ENCODE measurements at places on chromosomes 4 and X.

- DNase-seq = no peak
Measured at GRCh38 chr4:182907396-182907795, 9.8 kb downstream of the DCTD start.

GRCh38 chrX:8404926-8405325 is 59.7 kb upstream of the VCX3B start:
- no peak for DNase-seq

DNA sequence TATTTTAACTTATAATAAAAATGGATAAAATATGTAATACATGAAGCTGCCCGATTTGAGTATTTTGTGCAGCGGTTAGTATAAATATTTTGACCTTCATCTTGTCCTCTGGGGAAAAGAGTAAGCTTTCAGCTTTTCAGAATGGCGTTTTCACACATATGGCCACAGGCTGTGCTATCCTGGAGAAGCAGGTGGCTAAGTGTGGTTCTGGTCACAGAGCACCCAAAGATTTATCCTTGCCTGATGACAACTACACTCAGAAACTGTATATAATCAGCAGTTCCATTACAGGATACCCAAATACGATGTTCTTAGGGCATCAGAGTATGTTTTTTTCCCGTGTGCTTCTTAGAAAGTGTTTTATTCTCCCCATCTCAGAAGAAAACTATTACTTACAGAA is 42.3 kb upstream of the ANK2 start:
- no peak for DNase-seq

DNA sequence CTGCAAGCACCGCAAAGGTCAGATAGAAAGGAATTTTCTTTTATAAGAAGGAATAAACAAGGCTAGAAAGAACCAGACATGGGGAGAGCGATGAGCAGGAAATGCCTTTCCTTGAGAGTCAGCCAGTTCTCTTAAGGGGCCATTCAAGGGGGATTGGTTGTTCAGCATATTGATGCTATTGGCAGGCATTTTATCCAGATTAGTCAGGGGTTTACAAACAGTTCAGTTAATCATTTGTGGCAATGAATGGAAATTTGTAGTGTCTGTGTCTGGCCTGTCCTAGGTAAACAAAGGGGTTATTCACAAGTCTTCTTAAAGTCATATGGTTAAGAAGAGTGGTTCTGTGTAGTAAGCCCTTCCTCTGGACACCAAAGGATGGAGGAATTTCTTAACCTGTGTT is 184.7 kb upstream of the FRMPD4 start:
- no peak for DNase-seq

GRCh38 chr4:176799653-176800052 is 6.9 kb upstream of the VEGFC start:
- no peak for DNase-seq

DNA sequence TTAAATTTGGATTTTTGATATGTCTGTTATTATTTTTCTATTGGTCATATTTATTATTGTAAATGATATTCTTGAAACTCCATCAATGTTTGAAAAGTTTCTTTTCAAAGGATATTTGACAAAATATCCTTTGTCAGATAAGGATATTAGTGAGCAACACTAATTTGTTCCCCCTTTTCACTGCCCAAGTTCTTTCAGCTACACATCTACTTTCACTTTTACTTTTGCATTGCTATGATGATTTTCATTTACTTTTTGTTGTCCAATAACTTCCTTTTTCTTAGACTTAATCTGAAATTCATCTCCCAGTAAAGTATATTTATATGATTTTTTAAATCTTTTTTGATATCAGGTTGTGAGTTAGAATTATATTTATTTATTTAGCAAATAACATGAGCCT is 542.3 kb upstream of the ADGRL3 start:
- no peak for DNase-seq

DNA sequence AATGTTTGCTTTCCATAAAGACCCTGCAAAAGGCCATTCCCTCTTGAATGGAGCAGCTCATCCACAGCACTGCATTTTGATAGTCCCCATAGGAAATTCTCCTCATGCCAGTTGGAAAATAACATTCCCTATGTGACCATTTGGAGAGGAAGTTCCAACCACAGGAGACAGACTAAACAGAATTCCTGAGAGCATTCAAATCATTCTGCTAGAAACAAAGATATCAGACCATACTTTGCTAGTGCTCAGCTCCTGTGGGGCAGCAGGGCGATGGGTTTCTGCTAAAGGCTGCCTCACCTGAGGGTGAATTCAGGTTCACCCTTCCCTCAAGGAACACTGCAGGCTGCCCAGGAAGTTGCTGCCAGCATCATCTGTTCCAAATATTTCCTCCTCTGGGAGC is 58.8 kb downstream of the LNX1 start:
- DNase-seq = no peak

- no peak for DNase-seq
Measured at GRCh38 chrX:139544591-139544990, 14.1 kb downstream of the F9 start.

GRCh38 chrX:153646620-153647373 is at the start of gene DUSP9:
TSS of gene DUSP9 (plus strand) at chrX:153647203. CDS start at chrX:153647954, 751 bp downstream.
- DNase-seq = no peak

GRCh38 chr4:97589481-97590196 is 553.6 kb downstream of the STPG2 start:
- DNase-seq = no peak

DNA sequence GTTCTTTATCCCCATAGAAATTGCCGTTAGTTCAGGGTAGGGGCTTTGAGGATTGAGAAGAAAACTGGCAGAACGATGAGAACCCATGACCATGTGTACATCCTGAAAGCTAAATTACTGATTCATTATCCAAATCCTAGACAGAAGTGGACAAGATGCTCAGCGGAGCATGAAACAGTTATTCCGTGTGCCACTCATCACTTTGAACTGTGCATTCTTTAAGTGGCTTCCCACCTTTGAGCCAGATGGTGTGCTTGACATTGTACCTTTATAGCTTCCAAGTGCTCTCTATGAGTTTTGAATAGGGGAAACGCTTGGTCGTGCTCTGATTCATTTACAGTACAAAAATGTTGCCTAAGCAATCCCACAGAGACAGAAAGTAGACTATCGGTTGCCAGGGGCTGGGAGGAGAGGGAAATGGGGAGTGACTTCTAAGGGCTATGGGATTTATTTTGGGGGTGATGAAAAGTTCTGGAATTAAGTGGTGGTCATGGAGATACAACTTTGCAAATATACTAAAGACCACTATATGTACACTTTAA is 100.0 kb downstream of the DOCK11 start:
- DNase-seq = no peak

- no peak for DNase-seq
Measured at GRCh38 chr4:121794505-121795188, 6.5 kb upstream of the EXOSC9 start.

- DNase-seq = no peak
Measured at GRCh38 chr4:105632599-105632998, 75.9 kb downstream of the INTS12 start.

- DNase-seq = peak; percentile 55
Measured at GRCh38 chrX:153875391-153876111, 10.4 kb downstream of the L1CAM start.

GRCh38 chrX:124086411-124086810 is 124.9 kb downstream of the STAG2 start:
- DNase-seq = no peak

- DNase-seq = no peak
Measured at GRCh38 chr4:95533254-95533653, 15.5 kb downstream of the UNC5C start.

GRCh38 chr4:142846108-142846728 is at the start of gene INPP4B:
TSS of gene INPP4B (minus strand) at chr4:142846301.
- no peak for DNase-seq

DNA sequence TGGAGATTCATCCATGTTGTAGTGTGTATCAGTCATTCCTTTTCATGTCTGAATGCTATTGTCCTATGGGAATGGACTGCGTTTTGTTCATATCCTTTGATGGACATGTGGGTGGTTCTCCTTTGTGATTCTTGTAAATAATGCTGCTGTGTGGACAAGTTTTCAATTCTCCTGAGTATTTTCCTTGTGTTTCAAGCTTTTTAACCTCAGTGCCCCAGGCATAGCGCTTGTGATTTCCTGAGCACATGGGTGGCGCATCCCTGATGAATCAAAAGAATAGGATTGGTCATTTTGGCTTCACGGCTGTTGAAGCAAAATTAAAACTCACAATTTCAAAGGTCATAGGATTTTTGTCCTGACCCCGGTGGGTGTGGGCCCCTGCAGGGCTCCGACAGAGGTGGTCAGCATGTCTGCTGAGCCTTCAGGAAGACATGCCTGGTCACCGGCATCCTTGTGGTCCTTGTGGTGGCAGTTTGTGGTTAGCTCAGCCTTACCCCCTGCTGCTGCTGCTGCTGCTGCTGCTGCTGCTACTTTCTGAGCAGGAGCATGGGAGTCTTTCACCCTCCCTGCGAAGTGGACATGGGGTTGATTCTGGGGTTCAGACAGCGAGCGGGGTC is 30.0 kb downstream of the SHROOM2 start:
- no peak for DNase-seq

Measured in stimulated activated CD8-positive, alpha-beta memory T cell treated with anti-CD3 and anti-CD28 coated beads, Interleukin-7, amount 100 ng/mL, for 1 hour (primary cell).